ENCODE measurements at places on chromosomes 4 and X.

DNA sequence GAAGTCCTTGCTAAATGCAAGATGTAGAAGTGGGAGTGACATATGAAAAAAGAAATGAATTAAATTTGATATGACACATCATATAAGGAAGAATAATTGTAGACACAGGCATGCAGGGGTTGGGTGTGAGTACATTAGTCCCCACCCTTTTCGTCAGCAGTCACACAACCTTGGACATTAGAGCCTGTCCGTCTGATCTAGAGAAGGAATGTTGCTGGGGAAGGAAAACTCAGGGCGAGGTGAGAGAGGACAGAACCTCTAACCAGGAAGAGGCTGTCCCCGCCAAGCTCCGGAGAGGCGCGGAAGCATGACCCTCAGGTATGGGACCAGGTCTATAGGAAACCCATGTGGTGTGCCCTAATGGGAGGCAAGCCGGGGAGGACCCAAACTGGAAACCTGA, 102.1 kb downstream of the RELL1 start:
- DNase-seq: no peak

DNA sequence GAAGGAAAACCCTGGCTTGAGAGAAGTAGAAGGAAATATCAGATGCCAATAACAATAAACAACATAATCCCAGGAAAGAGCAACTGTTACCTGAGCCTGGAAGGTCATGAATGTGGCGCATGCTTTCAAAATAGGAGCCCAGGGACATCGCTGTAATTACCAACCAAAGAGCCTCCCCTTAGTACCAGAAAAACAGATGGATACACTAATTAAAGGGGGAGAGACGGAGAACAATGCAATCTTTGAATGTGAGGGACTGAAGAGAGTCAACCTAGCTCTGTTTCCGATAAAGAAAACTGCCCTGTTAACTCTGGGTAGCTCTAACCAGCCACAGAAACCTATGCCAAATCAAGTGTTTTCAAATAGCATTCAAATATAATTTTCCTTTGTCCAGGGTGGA, 161.4 kb downstream of the ENOX2 start:
- DNase-seq: no peak

DNA sequence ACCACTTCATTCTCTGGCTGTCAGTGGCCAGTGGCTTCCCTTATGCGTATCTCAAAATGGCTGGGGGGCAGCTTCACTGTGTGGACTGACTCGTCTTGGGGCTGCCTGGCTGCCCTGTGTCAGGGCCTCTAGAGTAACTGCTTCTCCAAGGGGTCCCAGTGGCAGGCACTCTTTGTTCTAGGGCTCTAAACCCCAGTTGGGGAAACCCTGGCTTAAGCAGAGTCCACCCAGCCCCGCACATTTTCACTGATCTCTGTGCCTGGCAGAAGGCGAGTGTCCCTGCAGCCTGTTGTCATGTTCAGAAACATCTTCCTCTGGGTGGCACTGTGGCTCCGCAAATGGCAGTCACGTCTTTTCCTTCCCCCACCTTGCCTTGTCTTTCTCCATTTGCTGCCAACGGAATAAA, 59.7 kb downstream of the NBDY start:
- no peak for DNase-seq

DNA sequence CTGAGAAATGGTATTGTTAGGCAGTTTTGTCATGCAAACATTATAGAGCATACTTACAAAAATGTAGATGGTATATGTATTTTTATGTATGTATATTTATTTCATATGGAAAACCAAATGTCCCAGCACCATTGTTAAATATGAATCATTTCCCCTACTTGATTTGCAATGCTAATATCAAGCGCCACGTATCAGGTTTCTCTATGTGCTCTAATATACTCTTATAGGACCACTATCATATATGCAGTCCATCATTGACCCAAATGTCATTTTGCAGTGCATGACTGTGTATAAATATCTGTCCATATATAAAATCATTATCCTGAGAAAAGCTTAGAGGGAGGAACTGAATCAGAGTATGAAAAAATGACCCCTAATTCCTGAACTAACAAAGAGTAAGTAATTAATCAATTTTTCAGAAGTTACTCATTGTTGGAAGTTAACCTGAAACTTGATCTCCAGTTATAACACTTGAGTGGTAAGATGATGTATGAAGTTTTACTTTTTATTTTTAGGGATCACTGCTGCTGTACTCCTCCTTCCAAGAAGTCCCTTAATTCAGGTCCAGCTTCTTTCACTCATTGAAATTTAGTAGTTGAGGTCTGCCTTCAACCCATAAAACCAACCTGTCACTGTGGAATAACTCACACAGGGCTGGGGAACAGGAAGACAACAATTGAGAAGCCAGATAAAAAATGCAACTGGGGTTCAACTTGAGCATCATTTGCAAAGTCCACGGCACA, 134.8 kb upstream of the LDB2 start:
- DNase-seq: no peak

DNA sequence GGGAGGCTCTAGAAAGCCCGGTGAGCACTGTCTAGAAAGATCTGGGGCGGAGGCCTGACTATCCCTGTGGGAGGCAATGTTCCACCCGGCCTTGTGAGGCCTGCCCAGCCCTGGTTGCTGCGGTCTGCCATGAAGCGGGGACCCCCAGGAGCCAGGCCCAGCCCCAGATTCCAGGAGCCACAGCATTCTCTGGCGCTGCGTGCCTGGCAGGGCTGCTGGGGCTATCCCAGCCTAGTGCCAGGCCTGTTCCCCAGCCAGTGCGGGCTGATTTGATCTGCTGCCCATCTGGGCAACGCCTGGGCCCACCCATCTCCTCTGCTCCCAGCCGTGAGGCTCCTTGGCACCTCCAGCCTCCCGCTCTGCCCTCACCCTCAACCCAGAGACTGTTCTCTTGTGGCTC, 19.6 kb downstream of the ATP2B3 start:
- no peak for DNase-seq

DNA sequence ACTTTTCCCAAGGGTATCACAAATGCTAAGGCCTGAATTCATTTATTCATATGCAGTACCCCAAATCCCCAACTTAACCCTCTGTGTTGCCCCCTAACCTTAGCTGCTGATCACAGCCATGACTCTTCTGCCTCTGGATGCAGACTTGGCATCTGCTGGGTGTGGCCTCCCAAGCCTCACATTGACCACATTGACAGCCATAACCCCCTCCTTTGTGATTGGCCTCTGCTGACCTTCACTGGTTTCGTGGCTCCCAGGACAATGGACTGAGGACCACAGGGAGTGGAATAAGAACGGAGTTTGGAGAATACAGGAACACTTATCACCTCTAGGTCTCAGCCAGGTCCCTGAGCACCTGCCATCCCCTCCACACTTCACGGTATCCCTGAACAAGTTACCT, 123.6 kb upstream of the CPEB2 start:
- DNase-seq: no peak

- DNase-seq: no peak
Observed at GRCh38 chr4:186095406-186095805, 9.1 kb upstream of the FAM149A start.

DNA sequence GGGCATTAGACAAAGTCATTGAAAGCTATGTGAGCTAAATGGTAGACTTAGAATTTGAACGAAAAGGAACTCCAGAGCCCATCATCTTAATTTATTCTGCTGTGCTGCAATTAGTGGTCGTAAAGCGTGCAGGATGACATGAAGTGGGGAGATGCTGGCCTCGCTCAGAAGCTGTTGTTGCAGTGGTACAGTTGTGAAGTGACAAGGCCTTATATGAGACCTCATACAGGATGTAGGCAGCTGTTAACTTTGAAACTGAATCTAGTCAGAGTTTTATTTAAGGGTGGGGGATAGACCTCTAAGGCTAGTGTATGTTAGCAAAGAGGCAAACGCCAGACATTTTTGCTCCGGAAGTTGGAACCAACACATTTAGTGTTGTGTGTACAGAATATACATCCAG, 13.4 kb downstream of the KLF3 start:
- no peak for DNase-seq

GRCh38 chr4:15771216-15772058, 6.7 kb upstream of the CD38 start:
- no peak for DNase-seq

GRCh38 chrX:122219735-122220134, 964.3 kb upstream of the GRIA3 start:
- no peak for DNase-seq

DNA sequence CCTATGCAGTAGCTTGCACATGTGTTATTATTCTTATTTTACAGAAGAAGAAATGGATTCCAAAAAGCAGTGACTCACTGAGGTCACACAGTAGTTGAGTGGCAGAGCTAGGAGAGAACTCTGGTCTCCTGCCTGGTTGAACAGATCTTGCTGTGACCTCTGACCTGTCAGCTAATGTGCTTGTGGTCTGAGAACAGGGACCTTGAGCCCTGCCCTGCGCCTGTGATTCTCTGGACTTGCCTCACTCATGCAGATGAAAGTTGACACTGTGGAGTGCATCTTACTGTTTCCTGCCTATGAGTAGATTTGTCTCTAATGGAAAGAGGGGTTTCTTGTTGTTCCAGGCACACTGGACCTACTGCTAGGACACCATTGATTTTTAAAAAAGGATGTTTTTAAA, 32.3 kb downstream of the ETNPPL start:
- no peak for DNase-seq

DNA sequence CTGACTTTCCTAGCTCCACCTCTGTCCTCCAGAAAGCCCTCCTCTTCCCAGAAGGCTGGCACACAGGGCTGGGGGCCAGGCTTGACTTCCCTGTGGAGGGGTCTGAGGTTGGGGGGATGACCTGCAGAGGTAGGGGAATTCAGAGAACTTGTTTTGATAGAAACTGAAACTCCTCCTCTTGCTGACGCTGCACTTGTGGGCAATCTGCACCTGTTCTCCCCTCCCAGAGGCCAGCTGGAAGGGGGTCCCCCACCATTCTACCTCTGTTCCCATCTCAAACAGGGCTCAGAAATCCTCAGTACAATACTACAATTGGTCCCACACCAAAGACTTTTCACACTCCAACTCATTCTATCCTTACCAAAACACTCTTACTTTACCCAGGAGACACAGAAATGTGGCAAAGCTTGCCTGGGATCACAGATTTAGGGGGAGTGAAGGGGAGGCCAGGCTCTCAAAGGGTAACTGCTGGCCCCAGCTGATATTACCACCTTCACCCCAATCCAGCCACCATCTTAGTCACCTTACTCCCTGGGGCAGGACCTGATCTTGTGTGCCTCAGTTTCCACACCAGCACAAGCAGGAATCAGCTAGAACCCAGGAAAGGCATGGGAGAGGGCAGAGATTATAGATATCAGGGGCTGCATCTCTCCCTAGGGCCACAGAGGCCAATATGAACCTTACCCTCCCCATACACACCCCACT, 18.5 kb downstream of the OTUD5 start:
- DNase-seq: peak; percentile 89

DNA sequence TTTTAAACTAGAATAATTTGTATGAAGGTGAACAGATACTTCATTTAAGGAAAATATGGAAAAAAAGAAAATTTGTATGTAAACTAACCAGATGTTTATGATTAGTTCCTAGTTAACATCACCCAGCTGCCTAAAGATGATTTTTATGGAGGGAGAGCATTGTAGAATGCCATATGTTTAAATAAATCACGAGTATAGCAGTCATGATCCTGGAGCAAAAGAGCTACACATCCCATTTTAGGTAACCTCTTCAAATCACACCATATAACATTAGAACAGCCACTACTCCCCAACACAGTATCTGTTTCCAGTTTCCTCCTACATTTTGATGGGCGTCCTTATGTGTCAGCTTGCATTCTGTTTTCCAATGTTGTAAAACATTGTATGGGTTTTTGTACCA, 571.9 kb upstream of the FAM241A start:
- no peak for DNase-seq

DNA sequence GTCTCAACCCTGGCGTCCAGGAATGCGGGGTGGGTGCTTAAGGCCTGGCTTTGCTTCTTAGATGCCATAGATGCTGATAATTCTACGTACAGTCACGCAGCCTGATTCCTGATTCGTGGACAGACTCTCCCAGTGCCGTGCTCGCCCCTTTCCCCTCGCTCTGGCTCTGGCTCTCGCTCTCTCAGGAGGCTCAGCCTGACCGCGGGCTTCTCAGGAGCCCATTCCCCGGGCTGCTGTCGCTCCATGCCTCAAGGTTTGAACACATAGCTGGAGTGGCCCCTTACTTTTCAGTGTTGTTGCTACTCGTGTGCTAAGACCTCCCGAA, 59.2 kb upstream of the ZC4H2 start:
- DNase-seq: peak; percentile 0
